ENCODE measurements at places on chromosomes 3 and 15.

GRCh38 chr15:53757906-53758305, 1.6 kb downstream of the WDR72 start:
- no peak for DNase-seq

DNA sequence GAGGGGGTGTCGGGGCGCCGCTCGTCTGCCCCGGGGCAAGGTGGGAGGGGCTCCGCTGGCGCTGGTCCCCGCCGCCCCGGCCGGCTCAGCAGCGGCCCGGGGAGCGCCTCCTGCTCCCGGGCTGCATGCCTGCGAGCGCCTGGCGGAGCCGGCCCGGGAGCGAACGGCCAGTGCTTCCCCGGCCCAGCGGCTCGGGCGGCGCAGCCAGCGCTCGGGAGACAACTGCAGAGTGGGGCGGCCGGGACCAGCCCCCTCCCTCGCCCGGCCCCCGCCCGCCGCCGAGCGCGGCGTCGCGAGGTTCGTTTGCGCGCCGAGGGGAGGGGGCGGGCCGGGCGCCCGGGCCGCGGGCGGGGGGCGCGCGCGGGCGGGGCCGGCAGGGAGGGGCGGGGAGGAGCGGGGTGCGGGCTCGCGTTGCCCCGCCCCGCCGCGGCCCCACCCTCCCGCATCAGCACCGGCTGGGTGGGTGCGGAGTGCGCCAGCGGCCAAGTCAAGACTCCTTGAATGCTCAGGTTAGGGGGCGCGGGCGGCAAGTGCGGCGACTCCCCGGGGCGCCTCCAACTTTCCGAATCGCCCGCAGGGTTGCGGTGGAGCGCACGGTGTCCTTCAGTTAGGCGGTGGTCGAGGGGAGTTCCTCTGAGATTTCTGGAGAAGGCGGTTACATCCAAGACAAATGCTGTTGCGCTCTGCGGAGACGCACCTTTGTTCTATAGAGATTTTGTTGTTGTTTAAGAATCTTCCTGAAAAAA, at the start of gene RGMA:
TSS of gene RGMA (minus strand) at position 231 of the 746 bp plus-strand sequence. CDS start 279 bp downstream, outside the sequence.
- DNase-seq, result no peak

DNA sequence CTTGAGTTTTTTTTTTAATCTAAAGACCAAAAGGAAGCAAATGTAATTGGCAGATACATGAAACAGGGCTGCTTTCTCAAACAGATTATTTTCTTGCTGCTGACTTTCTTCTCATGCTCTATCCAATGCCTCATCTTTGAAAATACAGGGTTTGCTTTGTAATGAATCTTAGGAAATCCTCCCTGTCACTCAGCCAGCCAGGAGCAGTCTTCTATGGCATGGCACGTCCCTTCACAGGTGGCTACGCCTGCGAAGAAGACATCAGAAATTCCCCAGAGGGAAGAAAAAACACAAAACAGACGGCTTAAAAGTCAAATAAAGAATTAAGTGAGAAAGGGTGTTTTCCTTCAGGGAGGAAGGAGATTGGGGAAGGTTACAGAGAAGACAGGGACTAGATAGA, 242.5 kb downstream of the IGSF11 start:
- DNase-seq, result no peak

DNA sequence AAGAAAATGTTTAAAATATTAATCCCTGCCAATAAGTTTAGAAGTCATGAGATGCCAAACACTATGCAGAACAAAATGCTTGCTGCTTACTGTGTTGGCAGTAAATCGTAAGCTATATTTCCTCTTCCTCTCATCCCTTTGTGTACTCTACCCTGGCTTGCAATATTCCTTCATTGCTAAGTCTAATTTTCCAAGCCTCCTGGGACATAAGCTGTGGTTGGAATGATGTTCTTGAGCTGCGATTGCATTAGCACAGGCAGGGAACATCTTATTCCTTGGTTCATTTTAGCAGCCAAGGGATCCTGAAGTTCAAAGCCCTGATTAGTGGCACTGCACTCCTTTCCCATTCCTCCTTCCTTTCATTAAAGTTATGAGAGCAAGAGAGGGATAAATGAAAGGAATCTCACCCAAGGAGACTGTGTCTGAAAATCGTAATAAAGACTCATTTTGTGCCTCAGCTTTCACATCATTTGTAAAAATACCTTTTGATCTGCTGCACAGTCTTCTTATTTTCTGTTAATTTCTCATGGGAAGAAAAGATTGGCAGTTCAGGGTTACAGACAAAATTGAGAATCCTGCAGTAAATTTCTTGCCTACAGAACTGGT, 535.2 kb downstream of the OCA2 start:
- no peak for DNase-seq

DNA sequence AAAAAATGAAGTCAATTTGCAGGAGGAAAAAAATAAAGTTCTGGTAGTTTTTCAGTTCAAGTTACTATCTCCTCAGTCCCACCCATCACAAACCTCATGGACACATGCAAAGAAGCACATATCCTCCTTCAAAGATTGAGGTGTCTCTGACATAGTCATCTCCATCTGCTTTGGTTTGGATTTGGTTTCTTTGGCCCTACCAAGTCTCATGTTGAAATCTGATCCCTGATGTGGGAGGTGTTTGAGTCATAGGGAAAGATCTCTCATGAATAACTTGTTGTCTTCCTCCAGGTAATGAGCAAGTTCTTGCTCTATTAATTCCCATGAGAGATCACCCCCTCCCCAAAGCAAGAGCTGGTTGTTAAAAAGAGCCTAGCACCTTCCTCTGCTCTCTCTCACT, 446.8 kb downstream of the IGSF11 start:
- no peak for DNase-seq

DNA sequence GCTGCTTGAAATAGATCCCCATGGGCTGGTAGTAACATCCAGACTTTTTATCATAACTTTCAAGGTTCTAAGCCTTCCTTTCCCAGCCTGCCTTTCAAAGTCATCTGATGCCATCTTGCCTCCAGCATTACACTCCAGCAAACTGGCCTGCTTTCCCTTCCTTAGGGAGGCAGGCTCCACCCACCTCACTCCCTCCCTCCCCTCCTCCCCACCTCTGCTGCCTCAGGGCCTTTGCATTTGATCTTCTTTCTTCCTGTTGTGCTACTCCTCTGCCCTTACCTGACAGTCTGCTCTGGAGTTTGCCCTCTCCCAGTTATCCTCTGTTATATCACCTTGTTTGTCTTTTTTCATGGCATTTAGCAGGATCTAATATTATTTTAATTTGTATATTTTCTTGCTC, 319.5 kb downstream of the KCNH8 start:
- no peak for DNase-seq

GRCh38 chr15:36160351-36160750, 419.1 kb upstream of the CDIN1 start:
- DNase-seq, result no peak

GRCh38 chr3:12990306-12990705, 82.9 kb downstream of the IQSEC1 start:
- no peak for DNase-seq

GRCh38 chr15:84750583-84751092, 2.2 kb downstream of the ZNF592 start:
- DNase-seq, result no peak

GRCh38 chr15:38267421-38268022, 14.9 kb downstream of the SPRED1 start:
- no peak for DNase-seq

DNA sequence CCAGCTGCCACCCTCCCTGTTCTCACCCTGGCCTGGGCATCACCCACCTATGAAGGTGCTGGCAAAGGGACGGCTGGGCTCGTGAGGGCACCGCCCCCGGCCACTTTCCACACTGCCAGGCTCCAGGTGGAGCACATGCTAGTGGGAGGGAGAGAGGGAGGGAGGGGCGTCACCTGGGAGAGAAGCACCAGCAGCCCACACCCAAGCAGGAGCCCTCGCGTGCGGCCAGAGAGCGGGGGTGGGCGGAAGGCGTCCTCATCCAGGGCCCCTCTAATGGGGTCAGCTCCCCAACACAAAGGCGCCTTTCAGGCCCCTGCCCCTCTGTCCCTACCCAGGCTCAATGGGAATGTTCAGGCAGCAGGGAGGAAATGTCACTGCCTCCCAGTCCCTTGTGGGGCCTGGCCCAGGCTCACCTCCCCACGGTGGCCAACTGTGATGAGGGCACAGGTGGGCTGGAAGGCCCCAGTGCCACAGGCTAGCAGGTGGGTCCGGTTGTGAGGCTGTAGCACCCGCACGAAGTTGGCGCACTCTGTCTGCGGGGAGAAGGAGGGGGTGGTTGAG, 3.1 kb downstream of the SEMA3G start:
- no peak for DNase-seq

- DNase-seq, result no peak
These were observed 16.9 kb upstream of the FAM3D start for GRCh38 chr3:58683466-58683865.

DNA sequence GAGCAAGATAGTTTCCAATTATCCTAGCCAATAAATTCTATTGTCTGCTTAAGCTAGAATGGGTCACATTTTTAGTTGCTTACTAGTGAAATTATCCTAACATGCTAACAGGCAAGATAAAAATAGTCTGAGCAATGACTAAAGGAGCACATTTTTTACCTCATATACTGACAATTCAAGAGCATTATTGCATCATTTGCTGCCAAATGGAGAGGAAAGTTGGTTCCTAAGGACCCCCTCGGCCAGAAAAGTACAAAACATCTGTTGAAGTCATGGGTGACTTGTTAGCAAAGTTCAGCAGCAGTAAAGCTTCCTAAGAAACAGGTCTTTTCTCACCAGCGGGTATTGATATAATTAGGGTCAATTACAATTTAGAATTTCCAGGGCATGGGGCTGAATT, 1001.0 kb downstream of the FHIT start:
- DNase-seq, result no peak

DNA sequence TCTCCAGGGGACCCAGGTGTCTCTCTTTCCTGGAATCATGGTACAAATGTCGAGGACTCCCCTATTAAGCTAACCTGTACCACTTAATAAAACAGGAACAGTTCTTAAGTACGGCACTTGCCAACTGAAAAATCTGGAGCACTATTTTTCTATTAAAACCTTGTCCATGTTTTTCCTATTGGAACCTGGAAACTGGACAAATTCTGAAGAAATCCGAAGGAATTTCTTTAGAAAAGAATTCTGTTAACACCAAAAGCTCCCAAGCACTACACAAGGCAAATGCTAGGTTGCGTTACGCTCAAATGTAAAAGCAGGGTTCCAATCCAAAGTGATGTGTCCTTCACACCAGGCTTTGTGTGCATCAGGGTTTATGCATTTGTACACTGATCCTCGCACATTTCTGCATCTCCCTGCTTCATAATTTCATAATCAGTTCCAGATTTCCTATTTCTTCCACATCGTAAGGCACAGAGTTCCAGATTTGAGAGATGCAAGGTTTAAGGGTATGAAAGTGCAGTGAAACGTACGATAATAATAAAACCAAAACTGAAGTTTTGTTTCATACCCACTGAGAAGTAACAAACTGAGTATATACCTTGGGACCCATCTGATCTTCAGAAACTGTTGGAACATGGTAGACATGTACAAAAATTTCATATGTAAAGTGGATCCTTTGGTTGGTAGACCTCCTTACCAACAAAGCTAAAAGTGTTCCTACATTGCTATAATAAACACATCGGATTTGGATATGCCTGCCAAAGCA, 132.1 kb upstream of the WNT5A start:
- DNase-seq, result no peak

DNA sequence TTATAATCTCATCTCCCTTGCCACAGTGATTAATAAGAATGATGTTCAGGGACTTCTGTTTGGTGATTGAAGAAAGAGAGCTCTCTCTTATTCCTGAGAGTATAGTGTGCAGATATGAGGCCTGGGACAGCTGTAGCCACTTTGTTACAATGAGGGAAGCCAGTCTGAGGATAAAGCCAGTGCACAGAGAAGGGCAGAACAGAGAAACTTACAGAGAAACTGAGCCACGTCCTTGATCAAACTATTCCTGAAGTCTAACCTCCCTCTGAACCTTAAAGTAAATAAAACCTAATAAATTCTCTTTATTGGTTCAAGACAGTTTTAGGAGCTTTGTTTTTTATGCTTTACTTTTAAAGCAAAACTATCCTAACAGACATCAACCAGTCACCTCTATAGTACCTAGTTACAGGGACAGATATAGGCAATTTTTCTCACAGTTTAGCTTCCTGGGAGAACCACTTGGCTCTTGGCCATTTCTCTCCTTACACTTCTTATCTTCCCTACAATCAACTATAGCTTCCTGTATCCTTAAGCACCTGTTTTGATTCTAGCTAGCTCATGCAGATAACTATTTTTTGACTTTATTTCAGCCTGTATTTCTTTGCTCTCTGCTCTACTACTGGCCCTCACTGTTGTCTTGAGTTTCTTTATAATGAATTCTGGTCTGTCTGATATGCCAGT, 284.4 kb downstream of the SHQ1 start:
- DNase-seq, result no peak

- peak; percentile 71 for DNase-seq
These were observed at the start of gene GCHFR for GRCh38 chr15:40763801-40764628. Gene GCHFR (plus strand): TSS chr15:40764068. CDS start chr15:40764181, 113 bp downstream.

GRCh38 chr3:53705774-53706173, 140.4 kb downstream of the CHDH start:
- no peak for DNase-seq
